ENCODE measurements at places on chromosomes 4 and X.

DNA sequence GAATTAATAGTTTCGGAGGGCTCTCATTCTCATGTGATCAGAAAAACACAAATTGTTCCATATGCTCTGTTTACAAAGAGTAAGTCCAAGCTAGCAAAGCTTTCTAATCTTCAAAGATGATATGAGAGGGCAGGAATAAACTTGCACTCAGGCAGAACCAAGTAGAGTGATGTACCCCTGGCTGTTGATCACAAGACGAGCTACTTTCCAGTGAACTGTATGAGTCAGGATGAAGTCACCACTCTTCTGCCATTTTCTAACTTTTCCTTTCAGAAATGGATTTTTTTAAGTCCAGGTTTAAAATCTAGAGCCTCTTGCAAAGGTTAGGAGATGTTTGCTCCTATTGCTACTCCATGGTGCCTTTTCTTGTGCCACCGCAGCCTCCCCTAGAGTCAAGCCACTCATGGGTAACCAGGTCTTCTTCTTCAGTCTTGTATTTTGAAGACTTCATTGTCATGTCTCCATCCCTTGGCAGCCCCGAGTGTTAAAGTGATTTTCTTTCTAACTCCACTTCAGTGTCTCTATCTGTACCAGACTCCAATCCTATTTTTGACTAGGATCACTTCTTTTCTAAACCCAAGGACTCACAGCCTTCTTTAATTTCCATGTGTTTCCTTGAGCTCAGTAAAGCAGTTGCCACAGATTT, 171.9 kb upstream of the GALNT7 start:
- DNase-seq = no peak

DNA sequence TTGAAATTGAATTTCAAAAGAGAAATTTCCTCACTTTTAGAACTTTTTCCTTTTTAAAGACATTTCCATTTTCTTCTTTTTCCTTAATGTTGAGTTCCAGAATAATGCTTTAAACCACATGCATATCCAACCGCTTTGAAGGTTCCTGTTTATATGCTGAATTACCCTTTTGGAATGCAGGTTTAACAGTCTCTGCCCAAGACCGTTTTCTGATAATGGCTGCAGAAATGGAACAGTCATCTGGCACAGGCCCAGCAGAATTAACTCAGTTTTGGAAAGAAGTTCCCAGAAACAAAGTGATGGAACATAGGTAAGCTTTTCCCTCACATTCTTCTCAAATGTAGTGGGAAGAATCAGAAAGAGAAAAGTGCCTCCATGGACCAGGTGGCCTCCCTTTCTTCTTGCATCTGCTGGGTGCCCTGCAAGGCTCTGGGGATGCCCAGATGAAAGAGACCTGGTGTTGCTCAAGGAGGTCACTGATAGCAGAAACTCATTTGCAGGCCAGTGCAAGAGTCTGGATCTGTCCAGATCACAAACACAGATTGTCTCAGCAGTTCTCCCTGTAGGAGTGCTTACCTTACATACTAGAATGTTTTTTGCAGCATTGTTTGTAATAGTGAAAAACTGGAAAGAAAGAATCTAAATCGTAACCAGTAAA, 42.9 kb downstream of the MOSPD2 start:
- no peak for DNase-seq

DNA sequence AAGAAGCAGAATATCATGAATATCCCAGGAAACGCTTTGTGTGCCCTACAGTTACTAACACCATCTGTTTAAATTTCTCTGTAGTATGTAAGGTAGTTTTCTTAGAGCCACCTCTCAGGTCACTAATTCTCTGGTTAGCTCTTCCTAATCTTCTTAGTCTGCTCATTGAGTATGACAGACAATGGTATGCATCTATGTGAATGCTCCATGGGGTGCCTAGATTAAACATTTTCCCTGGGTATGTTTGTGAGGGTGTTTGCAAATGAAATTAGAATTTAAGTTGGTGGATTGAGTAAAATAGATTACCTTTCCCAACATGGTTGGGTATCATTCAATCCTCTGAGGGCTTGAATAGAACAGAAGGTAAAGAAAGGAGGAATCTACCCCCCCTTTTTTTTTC, 233.0 kb downstream of the PCDH18 start:
- DNase-seq = no peak

DNA sequence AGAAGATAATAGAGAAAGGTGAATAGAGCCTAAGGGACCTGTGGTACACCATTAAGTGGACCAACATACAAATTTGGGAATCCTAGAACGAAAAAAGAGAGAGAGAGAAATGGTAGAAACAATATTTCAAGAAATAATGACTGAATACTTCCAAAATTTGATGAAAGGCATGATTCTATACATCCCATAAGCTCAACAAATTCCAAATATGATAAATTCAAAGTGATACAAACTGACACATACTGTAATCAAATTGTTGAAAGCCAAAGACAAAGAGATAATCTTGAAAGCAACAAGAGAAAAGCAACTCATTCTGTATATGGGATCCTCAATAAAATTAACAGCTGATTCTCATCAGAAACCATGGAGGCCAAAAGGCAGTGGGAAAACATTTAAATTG, 20.6 kb upstream of the ZC4H2 start:
- no peak for DNase-seq

DNA sequence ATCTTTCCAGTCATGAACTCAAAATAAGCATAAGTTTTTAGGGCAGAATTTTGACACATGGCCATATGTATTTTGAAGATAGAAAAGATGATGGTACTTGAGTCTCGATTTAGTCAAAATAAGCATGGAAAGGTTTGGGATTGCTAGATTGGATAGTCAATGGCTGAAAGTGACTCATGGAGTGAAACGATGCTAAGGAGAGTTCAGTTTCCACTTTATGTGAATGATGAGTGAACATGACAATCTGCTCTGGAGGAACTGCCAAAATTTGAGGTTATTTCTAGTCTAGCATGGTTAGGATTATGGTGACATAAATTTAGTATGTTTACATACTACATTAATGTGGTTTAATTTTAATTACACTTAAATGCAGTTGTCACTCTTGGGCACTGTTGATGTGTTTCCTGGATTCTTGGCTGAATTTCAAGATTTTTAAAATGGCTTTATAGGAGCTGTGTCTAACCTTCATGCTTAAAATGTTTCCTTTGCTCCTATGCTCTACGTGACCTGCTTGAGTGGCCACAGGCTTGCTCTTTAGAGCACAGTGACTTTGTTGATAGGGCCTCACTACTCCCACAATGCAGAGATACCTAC, 17.1 kb downstream of the DDX3X start:
- no peak for DNase-seq

- no peak for DNase-seq
Observed at GRCh38 chrX:151754641-151755215, 20.2 kb downstream of the CNGA2 start.

DNA sequence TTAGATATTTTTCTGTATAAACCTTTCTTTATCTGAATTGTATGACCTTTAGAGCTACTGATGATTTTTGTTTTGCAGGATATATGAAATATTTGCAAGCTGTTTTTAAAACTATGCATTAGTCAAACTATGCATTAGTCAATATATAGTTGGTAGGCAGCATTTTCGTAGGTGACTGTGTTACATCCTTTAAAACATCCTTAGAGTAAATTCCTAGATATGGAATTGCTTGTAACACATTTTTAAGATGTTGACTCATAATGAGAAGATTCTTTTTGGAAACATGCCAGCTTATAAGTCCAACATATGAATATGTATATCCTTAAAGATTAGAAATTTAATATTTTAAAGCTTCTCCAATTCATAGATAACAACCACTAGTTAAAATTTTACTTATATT, 1768.5 kb downstream of the PCDH7 start:
- no peak for DNase-seq

DNA sequence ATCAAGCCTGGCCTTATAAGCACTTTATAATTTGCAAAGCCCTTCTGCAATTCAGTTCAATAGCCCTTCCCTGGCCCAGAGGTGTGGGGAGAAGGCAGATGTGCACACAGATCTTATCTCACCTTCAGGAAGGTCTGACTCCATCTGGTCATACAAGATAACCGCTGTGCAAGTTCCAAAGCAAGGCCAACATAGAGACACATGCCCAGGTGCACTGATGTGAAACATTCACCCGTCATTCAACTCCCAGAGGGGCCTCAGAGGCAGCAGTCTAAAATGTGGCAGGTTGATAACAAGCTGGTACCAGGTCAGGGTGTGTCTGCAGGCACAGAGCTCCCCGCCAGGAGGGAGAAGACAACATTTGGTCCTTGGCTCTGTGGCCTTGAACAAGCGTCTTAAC, 10.9 kb upstream of the WFS1 start:
- no peak for DNase-seq

GRCh38 chr4:22637306-22637705, 55.4 kb upstream of the GBA3 start:
- no peak for DNase-seq

DNA sequence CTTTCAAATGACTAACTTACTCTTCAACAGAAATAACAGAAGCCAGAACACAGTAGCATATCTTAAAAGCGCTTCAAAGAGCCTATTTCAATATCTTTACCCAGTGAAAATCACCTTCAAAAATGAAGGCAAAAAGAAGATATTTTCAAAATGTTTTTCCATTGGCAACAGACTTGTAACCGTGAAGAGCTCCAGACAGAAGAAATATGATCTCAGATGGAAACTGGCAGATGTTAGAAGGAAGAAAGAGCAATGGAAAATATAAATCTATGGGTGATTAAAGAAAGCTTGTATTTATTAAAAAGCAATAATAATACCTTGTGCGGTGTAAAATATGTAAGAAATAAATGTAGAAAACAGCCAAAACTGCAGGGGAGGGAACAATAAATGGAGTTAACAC, 35.7 kb downstream of the PRKG2 start:
- no peak for DNase-seq

DNA sequence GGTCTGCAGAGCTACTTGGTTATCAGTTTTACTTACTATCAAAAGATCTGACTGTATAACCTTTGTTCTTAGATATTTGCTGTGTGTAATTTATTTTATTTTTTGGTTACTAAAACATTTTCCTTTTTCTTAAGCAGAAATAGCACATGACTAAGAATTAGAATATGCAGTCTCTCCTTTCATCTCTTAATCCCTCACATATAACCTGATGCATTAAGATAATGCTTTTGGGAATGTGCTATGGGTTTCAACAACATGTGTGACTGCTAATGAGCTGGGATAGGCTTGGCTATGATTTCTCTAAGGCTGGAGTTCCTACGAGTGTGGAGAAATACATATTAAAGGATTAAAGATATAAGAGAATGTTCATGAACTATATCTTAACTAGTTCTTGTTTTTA, 41.5 kb downstream of the SHROOM3 start:
- DNase-seq = no peak

GRCh38 chr4:8342651-8343261, 73.2 kb downstream of the HTRA3 start:
- no peak for DNase-seq

- DNase-seq = no peak
Observed at GRCh38 chrX:150676221-150676620, 17.0 kb upstream of the MTMR1 start.

DNA sequence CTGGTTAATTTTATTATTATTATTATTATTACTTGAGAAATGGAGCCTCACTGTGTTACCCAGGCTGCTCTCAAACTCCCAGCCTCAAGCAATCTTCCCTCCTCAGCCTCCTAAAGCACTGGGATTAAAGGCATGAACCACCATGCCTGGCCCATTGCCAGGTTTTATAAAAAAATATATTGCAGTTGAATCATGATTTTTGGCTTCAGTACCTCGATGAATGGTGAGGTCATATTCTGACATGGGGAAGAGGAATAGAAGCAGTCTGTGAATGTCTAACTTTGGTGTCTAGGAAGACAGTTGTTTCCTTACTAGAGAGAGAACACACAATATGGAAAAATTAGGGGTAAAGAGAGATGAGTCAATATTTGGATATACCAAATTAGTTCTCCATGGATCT, 32.0 kb downstream of the CCSER1 start:
- no peak for DNase-seq
